ENCODE measurements at places on chromosomes 11 and 22.
A peak's percentile ranks its signal among the peaks of the same experiment; 100 is the strongest.

DNA sequence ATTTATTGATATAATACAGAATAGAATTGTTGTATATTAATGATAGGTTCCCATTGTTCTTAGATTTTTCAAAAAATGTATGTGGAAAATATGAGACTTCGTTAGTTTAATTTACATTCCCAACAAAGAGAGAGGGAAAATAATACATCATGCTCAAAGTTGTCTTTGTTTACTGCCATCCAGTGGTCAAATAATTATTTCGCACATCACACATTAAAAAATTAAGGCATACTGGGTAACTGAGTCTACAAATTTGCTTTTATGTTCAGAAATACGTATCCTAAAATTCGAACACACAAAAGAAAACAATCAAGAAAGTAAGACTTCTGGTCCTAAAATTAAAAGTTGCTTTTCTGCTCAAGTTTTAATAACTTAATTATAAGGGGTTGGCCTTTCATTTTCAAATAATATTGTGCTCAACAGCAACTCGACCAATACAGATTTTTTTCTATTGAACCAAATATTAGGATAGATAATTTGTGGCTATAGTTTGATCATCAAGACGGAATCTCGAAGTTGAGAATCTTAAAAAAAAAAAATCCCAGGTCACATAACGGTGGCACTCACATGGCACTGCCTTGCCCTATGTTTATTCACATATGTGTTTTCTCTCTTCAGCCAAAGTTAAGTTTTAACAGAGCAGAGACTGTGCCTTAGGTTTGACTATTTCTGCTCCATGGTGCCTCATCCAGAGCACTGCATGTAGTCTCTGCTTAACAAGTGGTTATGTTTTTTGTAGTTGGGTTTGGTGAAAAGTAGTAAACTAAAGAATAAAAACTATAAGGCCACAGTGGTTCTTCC is 12.3 kb downstream of the PDGFD start:
- DNase-seq, result no peak

DNA sequence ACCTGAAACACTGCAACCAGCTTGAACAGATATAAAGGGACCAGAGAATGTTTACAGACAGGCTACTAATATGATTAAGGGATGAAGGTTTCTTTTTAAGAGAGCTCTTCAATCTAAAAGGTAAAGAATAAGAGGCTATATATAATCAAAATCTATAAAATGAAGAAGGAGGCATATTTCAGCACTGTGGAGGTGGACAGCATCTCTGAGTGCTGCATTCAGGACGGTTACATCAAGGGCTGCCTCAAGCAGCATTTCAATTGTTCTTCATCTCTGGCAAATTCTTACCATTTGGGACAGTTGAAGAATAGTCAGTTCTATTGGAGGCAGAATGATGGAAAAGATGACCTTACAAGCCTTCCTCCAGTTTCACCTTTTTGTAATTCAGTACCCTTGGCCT is 139.6 kb upstream of the LMO1 start:
- no peak for DNase-seq

- DNase-seq, result no peak
Observed at GRCh38 chr22:26709617-26710390, 52.4 kb downstream of the MIAT start.

GRCh38 chr11:107683807-107684206 is 28.0 kb downstream of the SLN start:
- DNase-seq, result no peak

GRCh38 chr11:71447791-71448256 is 369 bp downstream of the DHCR7 start:
- DNase-seq, result peak; percentile 34
